ENCODE measurements at places on chromosomes 2 and 18.

- no peak for DNase-seq
Observed at GRCh38 chr2:230938098-230938497, 13.1 kb upstream of the GPR55 start.

- no peak for DNase-seq
Observed at GRCh38 chr2:222538535-222538934, 114.2 kb downstream of the SGPP2 start.

DNA sequence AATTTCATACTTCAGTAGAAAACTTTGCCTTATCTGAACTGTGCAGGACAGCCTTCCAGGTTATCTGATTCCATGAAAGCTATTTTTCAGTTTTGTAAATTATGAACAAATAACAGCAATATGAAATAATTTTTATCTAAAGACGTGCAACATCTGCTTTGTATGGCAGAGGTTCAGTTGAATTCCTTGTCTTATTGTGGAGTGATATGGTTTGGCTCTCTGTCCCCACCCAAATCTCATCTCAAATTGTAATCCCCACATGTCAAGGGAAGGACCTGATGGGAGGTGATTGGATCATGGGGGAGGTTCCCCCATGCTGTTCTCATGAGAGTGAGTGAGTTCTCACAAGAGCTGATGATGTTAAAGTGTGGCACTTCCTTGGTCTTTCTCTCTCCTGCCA is 18.1 kb upstream of the RPIA start:
- DNase-seq: no peak

- no peak for DNase-seq
Observed at GRCh38 chr2:109619032-109619615, 5.0 kb downstream of the SOWAHC start.

DNA sequence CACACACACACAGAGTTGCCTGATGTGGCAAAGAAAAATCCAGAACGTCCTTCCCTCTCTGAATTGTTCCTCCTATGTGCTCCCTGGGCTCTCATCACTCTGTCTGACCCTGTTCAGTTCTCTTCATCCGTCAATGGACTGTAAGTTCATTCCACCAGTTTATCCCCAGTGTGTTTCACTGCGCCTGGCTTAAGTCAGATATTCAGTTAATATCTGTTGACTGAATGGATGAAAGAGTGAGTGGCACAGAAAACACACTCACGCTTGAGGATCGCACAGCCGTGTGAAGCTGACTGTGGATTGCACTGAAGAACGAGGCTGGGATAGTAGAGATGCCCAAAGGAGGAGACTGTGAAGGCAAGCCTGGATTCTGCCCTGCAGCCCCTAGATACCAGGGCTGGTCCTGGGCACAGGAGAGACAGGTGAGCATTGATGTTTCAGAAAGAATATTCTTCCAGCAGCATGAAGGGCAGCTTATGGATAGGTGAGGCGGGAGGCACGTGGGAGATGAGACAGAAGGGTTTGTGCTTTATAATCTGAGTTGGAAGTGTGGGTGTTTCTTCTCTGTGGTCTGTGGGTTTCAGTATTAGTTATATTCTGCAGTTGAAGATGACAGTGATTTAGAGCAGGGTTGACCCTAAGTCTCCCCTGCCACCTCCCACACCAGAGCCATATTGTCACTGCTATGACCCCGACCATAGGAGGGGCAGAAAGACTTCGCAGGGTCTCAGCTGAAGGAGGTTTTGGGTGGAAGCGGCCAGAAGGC is 129.9 kb downstream of the SOCS6 start:
- DNase-seq: no peak

GRCh38 chr2:108632332-108633160 is 86.7 kb upstream of the RANBP2 start:
- no peak for DNase-seq

- no peak for DNase-seq
Observed at GRCh38 chr18:9855681-9856080, 30.1 kb upstream of the TXNDC2 start.

GRCh38 chr18:44841752-44842587 is 161.3 kb downstream of the SETBP1 start:
- DNase-seq: no peak

GRCh38 chr2:144389930-144390311 is 130.0 kb downstream of the ZEB2 start:
- DNase-seq: no peak

DNA sequence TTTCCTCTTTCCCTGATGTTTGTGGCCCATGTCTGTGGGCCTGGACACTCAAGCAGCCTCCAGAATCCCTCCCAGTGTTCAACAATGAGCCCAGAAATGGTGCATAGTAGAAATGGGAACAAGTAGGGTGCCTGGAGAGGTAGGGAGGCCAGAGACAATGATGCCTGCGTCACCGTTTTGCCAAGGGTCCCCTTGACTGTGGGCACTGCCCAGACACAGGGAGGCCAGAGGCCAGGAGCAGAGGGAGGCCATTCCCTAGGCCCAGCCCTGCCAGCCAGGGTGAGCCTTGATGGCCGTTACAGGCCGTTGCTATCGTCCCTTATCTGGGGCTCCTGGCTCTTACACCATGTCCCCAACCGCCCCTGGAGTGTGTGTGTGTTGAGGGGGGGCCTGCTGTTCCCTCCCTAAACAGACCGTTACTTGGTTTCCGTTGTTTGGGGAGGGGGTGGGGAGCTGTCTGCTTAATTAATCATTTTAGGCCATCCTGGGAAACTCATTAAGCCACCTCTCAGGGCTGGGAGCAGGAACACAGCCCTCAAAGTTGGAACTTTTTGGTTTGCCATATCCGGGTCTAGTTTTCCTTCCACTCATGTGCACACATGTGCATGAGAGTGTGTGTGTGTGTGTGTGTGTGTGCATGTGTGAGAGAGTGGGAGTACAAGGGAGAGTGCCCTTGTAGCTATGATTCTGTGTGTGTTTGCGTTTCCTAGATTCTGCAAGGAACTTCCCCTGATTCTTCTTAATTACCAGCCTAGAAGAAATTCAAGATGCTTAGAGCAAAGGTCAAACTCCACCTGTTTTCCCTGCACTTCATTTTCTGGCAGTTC is 135.2 kb upstream of the HAAO start:
- DNase-seq: no peak

DNA sequence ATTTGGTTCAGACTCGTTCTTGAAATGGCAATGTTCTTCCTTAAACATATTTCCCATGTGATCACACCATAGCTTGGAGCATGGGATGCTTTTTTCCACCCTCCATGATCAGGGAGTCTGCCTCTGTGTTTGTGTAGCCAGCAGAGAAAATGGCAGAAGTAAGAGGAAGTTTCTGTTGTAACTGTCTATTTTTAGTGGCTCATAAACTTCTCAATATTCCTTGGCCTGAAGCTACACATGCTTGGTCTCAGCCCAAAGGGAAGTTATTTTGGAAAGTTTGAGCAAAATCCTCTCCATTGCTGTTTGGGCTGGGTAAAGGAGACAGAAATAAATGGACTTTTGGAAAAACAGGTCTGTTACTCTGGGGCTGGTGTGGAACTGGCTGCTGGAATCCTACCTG is 33.4 kb upstream of the ITGA6 start:
- no peak for DNase-seq

GRCh38 chr2:393711-394696 is 106.1 kb upstream of the ALKAL2 start:
- DNase-seq: no peak

DNA sequence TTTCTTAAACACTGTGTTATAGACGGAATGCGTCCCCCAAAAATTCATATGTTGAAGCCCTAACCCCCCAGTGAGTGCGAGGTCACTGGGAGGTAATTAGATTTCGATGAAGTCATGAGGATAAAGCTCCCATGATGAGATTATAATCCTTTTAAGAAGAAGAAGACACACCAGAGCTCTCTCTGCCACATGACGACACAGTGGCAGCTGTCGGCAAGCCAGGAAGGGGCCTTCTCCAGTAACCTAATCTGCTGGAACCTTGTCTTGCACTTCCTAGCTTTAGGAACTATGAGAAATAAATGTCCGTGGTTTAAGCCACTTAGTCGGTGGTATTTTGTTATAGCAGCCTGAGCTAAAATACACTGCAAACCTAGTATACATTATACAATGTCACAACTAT is 12.3 kb downstream of the TMEM237 start:
- DNase-seq: no peak

DNA sequence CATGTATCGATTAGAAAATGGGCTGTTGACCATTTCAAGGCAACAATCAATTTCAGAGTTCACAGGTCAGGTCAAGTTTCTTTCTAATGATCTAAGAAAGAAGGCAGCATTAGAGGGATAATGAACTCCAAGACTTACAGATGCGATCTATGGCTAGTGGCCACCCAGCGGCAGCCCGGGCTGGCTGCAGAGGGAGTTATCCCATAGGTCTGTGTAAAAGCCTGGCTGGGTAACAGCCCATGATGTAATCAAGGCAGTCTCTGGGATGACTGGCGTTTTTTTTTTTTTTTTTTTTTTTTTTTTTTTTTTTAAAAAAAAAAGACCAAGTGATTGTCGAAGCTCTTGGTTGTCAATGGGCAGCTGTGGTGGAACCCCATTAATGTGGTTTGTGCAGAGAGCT is 171.1 kb upstream of the SKOR2 start:
- no peak for DNase-seq

DNA sequence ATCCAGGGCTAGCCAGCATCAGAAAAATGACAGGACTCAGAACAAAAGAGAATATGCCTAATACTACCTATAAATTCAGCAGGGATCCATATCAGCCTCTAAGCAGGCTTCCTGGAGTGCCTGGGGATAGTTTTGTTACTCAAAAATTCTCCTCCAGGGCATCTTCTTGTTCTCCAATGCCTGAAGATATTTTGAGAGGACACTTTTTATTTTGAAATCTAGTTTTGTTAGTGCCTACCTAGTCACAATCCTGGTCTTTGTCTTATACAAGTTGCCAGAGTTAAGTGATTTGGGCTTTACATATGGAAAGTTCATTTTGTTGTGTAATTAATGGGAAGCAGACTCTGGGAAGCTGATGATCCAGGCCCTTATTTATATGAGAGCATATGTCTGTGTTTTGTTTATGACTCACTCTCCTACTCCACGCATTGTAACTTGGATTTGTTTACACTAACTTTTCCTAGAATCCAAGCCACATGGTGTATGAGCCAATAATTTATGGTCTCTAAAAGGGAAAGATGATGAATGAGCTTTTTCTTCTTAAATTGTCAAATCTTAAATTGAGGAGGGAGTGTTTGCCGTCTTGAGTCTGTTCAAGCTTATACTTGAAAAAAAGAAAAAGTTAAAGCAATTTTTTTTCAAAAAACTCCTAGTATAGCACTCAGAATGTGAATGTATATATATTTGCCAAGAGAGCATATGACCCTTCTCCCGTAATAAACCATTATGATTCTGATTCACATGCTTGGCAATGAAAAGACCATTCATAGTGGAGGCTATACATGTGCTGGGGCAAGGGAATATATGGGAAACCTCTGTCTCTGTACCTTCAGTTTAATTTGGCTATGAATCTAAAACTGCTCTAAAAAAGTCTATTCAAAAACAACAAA is 370.3 kb downstream of the SETBP1 start:
- no peak for DNase-seq

GRCh38 chr2:232228332-232228731 is 150.2 kb upstream of the ALPP start:
- DNase-seq: no peak

DNA sequence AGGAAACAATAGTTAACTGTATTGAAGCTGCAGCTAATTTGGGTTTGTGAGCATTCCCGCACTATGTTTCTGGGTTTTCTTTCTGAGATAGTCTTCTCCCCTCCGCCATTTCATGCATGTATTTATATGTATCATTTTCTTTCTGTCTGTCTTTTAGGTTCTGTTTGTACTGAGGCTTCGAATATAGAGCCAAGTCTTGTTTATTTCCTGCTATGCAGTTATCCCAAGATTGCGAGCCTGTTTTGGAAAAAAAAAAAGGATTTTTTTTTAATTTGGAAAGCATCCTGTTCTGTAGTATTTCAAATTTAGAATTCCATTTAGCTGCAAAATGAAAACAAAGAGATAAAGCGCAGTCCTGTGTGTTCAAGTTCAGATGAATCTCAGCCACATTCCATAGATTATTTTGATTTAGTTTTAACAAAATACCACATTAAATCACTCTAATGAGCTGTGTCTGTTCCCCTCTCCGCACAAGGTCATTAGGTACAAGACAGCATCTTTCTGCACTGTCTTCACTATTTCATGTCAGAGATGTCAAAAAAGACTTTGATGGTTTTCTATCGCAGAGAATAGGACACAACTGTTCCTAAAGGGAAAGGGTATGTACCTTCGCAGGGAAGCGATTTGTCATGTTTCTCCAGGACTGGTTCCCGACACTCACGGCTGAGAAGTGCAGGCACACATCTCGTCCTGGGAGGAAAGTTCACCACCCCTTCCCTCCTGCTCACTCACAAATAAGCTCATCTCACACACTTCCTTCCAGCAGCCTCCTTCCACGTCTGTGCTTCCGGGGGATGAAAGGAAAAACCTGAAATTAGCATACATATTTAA is 443.4 kb downstream of the ZNF516 start:
- DNase-seq: no peak

DNA sequence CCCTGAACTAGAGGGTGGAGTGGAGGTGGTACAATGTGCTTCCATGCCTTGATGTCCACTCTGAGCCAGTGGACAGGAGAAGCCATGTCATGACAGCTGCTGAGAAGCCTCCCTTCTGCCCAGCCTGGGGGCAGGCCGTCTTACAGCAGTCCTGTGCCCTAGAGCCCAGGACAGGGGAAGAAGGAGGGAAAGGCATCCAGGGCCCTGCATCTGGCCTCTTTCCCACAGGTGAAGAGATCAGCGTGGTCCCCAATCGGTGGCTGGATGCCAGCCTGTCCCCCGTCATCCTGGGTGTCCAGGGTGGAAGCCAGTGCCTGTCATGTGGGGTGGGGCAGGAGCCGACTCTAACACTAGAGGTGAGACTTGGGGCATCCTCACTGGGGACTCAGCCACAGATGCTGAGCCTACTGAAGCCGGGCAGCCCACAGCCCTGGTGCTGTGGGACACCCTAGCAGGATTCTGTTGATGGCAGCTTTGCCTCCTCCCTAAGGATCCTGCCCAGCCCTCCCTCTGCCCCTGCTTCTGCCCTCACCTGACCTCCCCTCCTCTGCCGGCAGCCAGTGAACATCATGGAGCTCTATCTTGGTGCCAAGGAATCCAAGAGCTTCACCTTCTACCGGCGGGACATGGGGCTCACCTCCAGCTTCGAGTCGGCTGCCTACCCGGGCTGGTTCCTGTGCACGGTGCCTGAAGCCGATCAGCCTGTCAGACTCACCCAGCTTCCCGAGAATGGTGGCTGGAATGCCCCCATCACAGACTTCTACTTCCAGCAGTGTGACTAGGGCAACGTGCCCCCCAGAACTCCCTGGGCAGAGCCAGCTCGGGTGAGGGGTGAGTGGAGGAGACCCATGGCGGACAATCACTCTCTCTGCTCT is 3.1 kb downstream of the IL36RN start:
- no peak for DNase-seq

- DNase-seq: no peak
Observed at GRCh38 chr2:119109866-119110265, 48.7 kb downstream of the C1QL2 start.

GRCh38 chr18:48926420-48926857 is 24.3 kb downstream of the SMAD7 start:
- no peak for DNase-seq

Data from testis (tissue), 5 donors.